Activated gamma-delta T cell (primary cell): ENCODE measurements at places on chromosomes 16 and 17.

GRCh38 chr17:60139438-60140285 is 10.1 kb upstream of the CA4 start:
- peak; percentile 24 for DNase-seq

GRCh38 chr17:61393550-61393903 is 6.1 kb upstream of the TBX2 start:
- DNase-seq: no peak

- DNase-seq: no peak
These were observed 56.8 kb downstream of the HIC1 start for GRCh38 chr17:2111691-2112090.

GRCh38 chr16:89910717-89911354 is 7.8 kb upstream of the MC1R start:
- DNase-seq: no peak

DNA sequence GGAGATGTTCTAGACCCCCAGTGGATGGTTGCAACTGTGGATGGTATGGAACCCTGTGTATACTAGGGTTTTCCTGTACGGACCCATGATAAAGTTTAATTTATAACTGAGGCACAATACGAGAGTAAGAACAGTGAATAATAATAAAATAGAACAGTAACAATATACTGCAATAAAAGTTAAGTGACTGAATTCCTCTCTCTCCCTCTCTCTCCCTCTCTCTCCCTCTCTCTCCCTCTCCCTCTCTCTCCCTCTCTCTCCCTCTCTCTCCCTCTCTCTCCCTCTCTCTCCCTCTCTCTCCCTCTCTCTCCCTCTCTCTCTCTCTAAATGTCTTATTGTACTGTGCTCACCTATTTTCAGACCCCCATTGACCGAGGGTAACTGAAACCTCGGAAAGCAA is 291.0 kb downstream of the IRF8 start:
- DNase-seq: no peak

DNA sequence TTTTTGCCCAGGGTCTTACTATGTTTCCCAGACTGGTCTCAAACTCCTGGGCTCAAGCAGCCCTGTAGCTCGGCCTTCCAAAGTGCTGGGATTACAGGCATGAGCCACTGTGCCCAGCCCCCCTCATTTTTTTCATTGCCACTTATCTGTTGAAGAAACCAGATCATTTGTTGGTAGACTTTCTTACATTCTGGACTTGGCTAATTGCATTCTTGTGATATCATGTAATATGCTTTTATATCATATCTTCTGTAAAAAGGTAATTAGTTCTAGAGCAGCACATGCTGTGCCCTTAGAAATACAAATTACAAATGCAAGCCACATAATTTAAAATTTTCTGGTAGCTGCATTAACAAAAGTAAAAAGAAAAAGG is 53.9 kb downstream of the PPM1E start:
- DNase-seq: no peak

GRCh38 chr17:79261355-79262072 is 186.9 kb downstream of the ENGASE start:
- DNase-seq: no peak

- DNase-seq: no peak
These were observed 3.1 kb upstream of the MC1R start for GRCh38 chr16:89915303-89916232.

GRCh38 chr16:58284031-58284430 is 10.8 kb downstream of the PRSS54 start:
- no peak for DNase-seq

DNA sequence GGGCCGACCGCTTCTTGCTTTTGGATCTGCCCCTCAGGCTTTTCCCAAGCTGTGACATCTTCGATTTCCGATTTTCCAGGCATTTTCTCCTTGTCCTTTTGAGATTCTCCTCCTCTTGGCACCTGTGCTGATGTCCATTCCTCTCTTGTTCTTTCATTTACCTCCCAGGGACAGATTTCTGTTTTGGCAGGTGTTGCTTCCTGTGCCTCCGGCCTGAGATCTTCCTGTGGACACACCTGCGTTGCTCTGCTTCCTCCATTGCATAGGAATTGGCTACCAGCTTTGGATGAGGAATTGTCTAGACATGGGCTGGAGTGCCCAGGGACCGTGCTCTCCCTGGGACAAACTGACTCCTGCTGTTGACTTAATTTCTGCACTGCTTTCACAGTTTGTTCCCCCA is 15.1 kb downstream of the GPR179 start:
- no peak for DNase-seq

GRCh38 chr16:88597856-88598491 is 27.8 kb downstream of the ZC3H18 start:
- no peak for DNase-seq

- DNase-seq: no peak
These were observed 13.9 kb downstream of the HAGH start for GRCh38 chr16:1812732-1813163.

DNA sequence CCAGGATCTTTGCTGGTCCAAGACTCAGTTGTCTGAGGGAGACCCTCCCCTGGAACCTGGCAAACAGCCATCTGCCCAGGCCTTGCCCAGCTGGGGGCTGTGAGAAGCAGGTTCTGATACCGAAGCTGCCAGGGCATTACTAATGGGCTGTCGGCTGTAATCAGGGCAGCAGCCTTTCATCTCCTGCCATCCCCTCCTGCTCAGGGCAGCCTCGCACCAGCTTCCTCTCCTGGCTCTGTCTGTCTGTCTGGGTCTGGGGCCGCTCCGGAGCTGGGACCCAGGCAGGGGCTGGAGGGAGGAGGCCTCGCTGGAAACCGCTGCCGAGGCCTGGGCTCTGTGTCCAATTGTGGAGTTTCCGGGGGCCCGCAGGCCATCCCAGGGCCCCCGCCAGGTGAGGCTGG is 21.6 kb upstream of the BRD7 start:
- no peak for DNase-seq

DNA sequence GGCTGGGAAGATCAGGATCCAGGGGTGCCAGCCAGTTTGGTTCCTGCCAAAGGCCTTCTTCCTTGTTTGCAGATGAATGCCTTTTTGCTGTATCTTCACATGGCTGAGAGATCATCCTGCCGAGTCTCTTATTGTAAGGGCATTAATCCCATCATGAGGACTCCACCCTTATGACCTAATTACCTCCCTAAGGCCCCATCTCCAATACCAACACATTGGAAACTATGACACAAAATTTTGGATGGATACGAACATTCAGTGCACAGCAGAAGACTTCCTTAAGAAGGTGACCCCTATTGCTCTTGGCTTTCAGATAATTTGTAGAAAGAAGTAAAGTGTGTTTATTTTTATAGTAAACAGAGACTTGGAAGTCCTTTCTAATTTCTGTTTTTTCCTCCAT is 1164.7 kb upstream of the CDH8 start:
- no peak for DNase-seq

DNA sequence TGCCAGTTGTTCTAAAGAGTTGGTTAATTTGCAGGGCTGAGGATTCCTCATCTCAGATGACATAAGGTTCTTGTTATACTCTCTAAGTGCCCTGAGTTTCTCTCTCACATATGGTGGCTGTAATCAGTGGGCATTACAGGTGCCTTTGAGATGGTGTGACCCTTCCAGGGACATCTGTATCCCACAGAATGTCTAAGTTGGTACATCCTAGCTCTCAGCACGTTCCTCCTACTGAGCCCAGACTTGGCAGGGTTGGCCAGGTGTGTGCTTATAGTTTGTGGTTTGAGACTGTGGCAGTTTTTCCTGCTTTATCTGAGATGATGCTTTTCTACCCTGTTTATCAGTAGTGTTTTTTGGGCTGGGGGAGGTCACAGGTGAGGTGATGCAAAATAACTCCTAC is 36.3 kb downstream of the SPECC1 start:
- no peak for DNase-seq

DNA sequence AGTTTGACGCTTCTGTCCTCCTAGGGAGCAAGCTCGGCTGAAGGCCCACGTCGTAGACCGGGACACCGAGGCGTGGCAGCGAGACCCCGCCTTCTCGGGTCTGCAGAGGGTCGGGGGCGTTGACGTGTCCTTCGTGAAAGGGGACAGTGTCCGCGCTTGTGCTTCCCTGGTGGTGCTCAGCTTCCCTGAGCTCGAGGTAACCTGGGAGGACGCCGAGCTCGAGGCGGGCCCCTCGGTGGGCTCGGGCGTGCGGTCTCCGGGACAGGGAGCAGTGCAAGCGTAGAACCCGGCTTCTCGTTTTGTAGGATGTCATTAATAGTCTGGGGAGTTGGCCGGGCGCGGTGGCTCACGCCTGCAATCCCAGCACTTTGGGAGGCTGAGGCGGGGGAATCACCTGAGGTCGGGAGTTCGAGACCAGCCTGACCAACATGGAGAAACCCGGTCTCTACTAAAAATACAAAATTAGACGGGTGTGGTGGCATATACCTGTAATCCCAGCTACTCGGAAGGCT is 715 bp downstream of the ENDOV start:
- no peak for DNase-seq
